Cardiac fibroblast (primary cell): ENCODE measurements at places on chromosomes 16 and 17.
A peak's percentile ranks its signal among the peaks of the same experiment; 100 is the strongest.

DNA sequence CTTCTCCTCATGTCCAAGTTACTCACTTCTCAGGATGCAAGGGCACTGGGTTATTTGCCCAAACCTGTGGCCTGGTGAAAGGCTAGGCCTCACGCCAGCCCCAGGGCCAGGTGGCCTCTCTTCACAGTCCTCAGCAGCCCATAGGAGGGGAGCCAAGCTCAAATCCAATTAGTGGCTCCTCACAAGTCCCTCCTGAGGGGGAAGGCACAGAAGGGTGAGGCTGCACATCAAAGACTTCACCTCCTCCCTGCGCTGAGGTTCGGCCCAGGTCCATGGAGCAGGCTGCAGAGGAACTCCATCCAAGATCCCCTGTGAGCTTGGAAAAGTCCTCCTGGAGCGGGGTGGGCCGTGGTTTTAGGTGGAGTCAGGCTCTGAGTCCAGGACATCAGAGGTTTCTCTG is 320.0 kb downstream of the FOXL1 start:
- DNase-seq: no peak

- no peak for DNase-seq
Observed at GRCh38 chr16:27458258-27458657, 56.3 kb downstream of the IL21R start.

DNA sequence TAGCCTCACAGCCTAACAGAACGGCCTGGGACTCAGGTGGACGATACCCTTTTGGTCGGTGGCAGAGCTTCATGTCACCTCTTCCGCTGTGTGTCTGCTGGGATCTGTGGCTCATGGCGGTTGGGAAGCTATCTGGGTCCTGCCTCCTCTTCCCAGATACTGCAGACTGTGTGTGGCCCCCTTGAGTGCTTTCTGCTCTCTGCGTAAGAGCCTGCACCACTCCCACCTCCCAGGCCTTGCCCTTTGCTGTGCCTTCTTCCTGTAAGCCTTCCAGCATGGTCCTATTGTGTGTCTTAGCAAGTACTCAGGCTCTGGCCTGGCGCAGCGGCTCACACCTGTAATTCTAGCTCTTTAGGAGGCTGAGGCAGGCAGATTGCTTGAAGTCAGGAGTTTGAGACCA is 17.5 kb upstream of the ADCY7 start:
- DNase-seq: no peak

- no peak for DNase-seq
Observed at GRCh38 chr17:6231465-6231864, 161.3 kb downstream of the WSCD1 start.

DNA sequence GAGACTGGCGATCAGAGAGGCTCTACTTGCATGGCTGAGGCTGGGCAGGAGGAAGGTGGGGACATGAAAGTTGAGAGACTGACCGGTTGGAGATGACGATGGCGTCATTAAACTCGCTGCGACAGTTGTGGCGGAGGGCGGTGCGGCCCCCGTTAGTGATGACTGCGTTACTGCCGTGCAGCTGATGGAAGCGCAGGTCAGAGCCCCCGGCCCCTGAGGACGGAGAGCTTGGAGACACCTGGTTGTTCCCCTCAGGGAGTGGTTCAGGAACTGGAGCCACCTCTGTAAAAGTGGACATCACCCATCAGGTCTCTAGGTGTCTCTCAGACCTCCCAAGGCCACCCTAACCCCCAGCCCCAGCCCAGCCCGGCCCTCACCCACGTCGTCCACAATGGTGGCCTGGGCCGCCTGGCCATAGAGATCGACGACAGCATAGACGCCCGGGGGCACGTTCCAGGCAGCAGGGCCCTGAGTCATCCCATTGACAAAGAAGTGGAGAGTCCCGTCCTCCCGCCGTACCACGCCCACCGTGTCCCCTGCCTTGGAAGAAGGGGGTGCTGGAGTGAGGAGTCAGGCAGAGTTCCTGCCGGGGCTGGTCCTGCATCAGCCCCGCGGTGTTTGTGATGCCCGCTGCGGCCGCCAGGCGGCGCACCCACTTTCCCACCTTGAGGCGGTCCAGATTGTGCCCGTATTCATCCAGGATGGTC is 5.3 kb downstream of the NEURL4 start:
- peak; percentile 48 for DNase-seq

DNA sequence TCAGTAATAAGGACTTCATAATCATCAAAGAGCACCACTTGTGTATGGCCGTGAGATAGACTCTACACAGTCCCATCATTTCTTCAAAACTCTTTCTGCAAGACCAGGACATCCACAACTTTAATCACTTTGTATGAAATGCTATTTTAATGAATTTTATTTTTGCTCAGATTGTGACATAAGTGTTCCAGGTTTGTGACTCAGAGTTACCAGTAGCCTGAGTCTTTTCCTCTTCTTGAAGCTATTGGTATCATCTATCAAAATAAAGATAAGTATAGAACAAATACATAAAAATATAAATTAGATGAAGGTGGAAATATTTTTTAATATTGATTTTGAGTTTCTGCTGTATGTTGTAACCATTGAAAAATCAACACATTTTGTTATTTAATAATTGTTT is 16.6 kb upstream of the VWA3A start:
- DNase-seq: no peak

DNA sequence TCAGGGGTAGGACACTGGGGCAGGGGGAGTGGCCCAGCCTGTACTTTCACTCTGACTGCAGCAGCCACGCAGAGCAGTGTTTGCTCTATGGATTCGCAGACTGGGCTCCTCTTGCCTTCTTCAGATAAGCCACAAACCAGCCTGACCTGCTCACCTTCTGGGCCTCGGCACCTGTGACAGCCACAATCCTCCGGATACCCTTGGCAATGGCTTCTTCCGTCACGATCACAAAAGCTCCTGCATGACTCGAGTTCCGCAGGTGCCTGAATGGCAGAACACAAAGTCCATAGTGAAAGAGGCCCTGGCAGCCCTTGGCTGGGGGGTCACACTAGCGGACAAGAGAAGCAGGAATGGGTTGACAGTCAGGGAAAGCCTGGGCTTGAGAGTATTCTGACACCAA is 3.8 kb upstream of the EXOSC6 start:
- no peak for DNase-seq

DNA sequence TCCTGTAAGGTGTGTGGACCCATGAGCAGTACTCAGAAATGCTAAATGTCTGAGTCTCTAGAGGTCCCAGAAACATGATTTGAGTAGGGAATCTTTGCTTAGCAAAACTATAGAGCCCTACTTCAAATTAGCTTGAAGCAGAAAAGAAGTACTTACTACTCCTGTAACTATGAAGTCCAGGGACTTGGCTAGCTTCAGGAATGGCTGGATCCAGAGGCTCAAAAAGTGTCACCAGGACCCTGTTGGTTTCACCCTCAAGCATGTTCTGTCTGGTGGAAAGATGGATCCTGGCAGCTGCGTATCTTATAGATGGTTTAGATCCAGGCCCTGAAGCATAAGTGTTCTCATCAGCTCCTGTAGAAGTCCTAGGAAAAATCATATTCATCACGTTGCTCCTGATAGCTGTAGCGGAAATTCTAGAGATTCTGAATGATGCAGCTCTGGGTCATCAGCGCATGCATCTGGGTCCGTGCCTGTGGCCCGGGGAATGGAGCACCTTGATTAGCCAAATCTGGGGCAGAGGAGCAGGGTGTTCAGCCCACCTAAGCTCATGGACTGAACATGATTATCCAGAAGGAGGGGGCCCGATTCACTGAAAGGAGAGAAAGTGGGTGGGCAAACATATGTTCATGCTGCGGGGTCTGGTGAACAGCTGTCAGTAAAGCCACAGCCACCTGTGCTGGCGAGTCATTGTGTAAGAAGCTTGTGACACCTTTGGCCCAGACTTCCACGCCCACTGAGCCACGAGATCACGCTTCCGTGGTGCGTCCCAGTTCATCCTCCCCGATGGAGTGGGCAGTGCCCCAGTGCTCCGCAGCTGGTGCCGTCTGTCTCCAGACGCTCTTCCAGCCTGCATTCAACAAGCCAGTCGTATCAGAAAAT is 260.6 kb downstream of the CPPED1 start:
- no peak for DNase-seq

DNA sequence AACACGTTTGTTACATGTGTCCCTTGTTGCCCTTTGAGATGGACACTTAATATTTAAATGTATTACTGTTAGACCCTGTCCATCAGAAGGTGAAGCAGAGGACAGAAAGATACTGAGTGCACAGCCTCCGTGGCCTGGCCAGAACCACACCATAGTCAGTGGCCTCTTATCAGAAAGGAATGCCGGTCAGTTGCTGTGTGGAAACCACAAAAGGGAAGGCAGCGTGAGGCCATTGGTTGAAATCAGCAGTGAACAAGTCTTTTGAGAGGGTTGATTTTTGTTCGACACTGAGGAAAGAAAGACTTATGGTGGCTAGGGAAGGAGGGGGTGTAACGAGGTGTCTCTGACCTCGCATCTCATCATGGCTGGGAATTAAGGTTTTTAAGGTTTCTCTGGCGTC is 85.4 kb upstream of the CLEC18A start:
- DNase-seq: peak; percentile 84
